Fibroblast of skin of right quadriceps (primary cell): ENCODE measurements at places on chromosomes 5 and 9.
A peak's percentile ranks its signal among the peaks of the same experiment; 100 is the strongest.

DNA sequence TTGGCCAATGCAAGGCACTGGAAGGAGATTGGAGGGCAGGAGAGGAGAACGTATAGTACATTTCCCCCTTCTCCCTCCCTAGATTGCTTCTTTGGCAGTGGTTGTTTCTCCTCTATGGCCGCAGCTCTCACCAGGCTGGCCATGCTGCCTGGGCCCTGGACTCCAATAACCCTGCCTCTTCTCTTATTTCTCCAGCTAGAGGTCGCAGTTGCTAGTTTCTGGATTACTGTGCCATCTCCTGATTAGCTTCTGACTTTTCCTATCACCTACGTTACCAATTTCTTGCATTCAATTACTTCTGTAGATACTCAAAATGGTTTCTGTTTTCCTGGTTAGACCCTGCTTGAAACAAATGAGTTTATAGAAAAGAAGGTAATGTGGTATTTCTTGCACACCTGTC is 2.4 kb upstream of the MACIR start:
- DNase-seq = no peak

- DNase-seq = peak; percentile 30
These were observed 184.1 kb upstream of the ADRA1B start for GRCh38 chr5:159732220-159732619.

- DNase-seq = peak; percentile 58
These were observed 576 bp downstream of the KIAA1958 start for GRCh38 chr9:112487008-112487798.

- DNase-seq = no peak
These were observed 83.9 kb upstream of the NIPBL start for GRCh38 chr5:36792560-36793180.

- DNase-seq = no peak
These were observed 15.2 kb downstream of the NEK6 start for GRCh38 chr9:124272979-124273378.

GRCh38 chr5:148607406-148607805 is 46.9 kb downstream of the HTR4 start:
- no peak for DNase-seq

- DNase-seq = peak; percentile 25
These were observed 5.1 kb downstream of the SPAAR start for GRCh38 chr9:35914301-35914807.

GRCh38 chr9:5922192-5922591 is 31.5 kb downstream of the MLANA start:
- no peak for DNase-seq

- DNase-seq = no peak
These were observed 576.1 kb downstream of the TLE4 start for GRCh38 chr9:80147866-80148265.

- no peak for DNase-seq
These were observed 3.8 kb downstream of the TCOF1 start for GRCh38 chr5:150361301-150361700.

DNA sequence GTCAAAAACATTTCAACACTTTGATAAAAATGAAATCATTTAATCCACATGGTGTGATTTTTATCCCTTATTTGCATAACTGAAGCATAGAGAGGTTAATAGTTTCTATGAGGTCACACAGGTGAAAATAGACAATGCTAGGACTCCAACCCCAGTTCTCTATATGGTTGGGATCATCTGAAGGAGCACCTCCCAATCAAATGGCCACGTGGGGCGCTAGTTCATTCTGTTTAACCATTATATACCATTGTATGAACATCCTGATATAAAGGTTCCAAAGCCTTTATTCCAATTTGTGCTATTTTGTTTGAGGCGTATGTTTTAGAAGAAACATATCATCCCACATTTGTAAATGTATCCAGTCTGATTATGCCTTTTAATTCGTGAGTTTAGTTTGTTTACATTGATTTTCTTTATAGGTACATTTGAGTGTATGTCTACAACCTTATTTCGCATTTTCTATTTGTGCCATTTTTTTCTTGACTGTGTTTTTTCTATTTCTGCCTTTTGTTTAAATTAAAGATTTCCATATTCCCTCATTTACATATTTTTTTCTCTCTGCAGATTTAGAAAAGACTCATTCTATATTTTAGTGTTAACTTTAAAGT is 1092.0 kb downstream of the MAT2B start:
- no peak for DNase-seq

DNA sequence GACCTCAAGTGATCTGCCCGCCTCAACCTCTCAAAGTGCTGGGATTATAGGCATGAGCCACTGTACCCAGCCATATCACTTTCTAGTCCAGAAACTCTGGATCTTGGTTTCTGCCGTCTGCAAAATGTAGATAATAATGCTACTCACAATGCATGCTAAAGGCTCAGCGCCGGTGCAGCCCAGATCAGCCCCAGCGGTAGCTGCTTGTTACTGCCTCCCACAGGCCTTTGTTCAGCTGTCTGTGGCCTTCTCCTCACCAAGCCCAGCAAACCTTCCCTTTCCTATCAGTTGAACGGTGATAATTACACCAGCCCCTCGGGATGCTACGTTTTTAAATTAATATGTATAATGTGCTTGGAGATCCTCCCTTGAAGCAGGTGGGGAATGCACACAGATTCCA is 26.2 kb upstream of the MSX2 start:
- no peak for DNase-seq

DNA sequence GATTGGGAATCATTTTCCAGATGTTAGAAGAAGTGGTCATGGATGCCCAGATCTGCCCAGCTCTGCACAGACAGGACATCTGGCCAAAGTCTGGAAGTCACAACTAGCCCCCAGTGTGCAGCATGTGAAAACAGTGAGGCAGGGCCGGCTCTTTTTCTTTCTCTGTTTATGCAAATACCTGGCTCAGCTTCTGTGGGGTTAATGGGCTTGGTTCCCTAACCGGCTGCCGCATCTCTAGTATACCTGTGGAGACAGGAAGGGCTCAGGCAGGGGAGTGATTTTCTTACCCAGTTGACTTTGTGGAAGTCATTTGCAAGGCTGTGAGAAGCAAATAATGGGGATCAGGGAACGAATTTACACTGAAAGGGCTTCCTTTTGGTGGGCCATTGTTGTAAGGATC is 254.8 kb upstream of the PANK3 start:
- DNase-seq = no peak

- peak; percentile 32 for DNase-seq
These were observed at the start of gene SLC22A5 for GRCh38 chr5:132369474-132370180. Gene SLC22A5 (plus strand): TSS chr5:132369710. CDS start chr5:132369973, 263 bp downstream.

DNA sequence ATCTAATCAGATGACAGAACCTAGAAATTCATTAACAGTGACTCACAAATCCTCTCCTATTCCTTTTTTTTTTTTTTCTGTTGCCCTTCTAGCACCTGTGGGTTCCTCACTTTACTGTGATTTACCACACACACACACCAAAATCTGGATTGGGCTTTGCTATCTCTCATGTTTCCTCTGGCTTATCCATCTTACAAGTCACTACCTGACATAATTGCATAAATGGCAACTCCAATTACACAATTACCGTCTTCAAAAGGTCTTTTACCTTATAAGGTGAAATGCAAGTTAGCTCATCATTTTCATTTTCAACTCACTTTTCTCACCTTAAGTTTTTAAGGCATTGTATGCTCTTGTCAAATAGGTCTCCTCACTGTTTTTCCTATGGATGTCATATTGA is 426.3 kb upstream of the MEF2C start:
- no peak for DNase-seq

DNA sequence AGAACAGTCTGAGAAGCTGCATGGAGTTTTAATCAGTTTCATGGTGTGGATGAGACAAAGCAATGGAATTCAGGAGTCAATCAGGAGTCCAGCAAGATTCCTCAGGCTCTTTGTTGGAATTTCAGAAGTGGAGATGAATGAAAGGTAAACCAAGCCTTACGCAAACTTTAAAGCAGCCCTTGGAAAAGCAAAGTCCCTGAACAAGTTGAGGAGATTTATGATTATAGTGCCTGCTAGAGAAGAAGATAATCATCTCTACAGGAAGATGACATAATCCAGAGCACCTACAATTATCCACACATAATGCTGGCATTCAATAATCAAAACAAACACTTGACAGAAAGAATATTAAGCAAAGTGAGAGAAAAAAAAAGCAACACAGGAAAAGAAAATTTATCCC is 1380.1 kb upstream of the NUDT12 start:
- no peak for DNase-seq

- no peak for DNase-seq
These were observed 446.2 kb downstream of the SEMA5A start for GRCh38 chr5:9099689-9100088.

DNA sequence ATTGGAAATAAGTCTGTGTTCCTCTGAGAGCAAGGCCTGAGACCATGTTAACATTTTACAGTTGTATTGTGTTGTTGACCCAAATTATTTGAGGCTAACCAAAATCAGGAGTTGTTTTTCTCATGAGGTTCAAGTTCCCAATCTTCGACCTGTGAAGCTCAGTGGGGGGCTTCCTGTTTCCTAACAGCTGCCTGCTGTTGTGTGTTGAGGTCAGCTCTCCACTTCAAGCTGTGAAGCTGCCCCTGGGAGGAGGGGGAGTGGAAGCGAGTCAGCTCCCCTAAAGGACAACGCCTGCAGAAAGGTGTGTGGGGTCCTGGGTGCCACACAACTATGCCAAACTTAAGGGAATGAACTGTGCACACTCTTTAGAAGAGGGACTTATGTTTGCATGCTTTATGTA is 295.5 kb downstream of the IRX1 start:
- no peak for DNase-seq

- no peak for DNase-seq
These were observed 180.1 kb downstream of the CACNA1B start for GRCh38 chr9:138057726-138058125.

- no peak for DNase-seq
These were observed 49.0 kb upstream of the FCHO2 start for GRCh38 chr5:72906806-72907205.

- peak; percentile 2 for DNase-seq
These were observed 174.7 kb upstream of the PRDM9 start for GRCh38 chr5:23332650-23333251.

DNA sequence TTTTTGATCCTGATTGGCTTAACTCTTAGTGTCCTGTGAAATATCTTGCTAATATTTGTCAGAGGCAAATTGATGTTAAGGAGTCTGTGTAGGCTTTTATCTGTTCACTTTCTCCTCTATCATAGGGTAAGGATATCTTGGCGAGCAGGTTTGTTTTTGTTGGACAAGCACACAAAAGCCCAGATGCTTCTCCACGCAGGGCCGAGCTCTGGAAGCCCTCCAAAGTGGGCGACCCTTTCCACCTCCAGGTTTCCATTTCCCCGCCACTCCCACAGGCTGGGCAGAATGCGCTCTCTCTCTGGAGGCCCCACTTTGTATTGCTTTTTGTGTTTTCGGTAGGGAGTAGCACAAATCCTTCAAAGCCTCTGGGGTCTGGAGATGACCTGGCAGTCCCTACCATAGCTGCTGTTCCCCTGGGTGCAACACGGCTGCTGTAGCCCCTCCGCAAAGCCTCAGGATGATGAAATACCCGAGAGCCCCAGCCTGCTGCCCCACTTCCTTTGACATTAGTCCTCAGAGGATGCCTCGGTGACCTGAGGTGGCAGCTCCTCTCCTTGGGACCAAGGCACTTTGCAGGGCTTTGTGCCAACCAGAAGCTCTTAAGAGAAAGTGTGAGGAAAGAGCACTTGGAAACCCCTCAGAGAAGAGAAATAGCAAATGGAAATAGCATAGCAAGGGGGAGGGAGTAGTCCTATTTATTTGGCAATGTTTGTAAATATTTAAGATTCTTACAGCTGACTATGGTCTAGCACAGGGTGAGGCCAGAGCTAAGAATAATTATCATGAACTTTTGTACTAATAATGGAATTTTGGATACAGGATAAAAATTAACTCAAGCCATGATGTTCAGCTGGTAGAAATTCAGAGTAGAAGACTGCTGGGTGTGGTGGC is 122.8 kb downstream of the ARHGEF28 start:
- DNase-seq = no peak

DNA sequence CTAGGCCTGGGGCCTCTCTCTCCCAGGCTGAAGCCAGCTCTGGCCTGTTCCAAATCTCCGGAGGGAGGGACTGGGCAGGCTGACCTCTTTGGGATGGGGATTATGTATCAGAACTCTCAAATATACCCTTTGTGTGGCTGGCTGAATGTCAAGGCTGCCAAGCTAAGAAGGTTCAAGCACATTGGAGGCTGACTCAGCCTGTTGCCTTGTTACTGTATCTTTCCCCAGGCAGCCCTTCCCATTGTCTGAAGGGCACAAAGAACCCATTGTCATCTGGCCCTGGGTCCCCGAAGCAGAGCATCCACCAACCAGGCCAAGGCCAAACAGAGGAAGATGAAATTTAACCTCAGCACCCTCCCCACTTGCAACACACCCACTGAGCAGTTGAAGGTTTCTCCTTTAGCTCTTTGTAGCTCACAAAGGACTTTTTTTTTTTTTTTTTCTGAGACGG is 7.3 kb upstream of the SPARC start:
- no peak for DNase-seq

DNA sequence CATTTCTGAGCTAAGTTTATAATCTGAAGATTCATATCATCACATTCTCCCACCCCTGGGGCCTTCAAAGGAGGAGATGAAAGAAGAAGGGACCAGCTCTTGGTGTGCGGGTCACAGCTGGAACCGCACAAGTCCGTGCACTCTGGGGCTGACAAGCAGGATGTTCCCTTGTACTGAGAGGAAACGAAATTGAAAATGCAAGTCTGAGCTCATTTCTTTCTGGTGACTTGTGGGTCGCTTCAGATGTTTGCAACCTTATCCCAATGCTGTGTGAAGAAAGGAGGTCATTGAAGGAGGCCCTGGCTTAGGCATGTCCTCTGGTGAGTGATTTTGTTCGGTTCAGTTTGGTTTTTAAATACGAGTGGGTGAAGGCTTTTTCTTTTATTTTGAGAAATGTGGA is 59.6 kb downstream of the C9orf152 start:
- no peak for DNase-seq

GRCh38 chr9:101727612-101728524 is 10.6 kb downstream of the GRIN3A start:
- peak; percentile 18 for DNase-seq

- no peak for DNase-seq
These were observed 33.7 kb downstream of the CAMK2A start for GRCh38 chr5:150255659-150256409.

DNA sequence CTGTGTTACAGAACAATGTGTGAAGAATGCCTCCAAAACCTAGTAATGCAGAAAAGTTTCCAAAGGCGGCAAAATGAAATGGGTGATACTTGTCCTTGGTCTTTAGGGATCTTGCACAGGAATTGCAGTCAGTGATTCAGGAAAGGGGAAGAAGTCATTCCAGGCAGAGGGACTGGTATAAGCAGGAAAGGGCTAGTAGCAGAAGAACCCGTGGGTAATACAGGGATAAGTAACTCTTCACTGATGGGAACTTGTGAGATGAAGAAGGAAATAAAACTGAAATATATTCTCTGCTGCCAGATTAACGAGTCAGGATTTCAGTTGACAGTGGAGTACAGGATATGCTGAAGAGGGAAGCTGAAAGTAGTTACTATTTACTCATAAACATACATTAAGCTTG is 1.2 kb downstream of the SRFBP1 start:
- no peak for DNase-seq
